ENCODE measurements at places on chromosomes 3 and 15.

DNA sequence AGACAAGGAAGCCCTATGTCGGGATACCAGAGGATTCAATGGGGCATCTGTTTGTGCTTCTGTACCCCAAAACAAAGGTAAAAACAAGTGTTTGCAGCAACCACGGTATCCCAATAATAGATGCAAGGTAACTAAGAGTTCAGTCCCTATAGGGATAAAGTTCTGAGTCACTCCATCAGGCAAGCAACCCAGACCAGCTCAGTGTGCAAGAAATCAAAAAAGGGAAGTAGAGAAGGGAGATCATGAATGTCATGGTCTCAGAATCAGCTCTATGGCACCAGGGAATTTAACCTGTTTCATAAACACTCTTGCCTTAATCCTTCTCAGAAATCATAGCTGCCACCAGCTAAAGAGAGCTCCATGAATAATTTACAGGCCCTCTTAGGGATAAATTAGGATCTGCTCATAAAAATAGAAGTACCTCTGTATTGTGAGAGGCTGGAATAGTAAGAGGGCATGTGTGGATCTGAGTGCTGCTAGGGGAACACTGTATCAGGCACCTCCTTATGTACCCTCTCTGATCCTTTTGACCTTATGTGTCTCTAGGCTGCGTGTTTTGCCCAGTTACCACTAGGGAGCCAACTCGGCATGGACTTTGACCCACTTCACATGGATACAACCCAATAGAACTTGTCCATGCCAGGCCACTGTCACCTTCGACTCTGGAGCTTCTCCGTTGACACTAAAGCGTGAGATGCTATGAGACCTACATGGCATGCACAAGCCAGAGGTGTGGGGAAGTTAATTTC, 754.6 kb downstream of the AGBL1 start:
- no peak for DNase-seq

DNA sequence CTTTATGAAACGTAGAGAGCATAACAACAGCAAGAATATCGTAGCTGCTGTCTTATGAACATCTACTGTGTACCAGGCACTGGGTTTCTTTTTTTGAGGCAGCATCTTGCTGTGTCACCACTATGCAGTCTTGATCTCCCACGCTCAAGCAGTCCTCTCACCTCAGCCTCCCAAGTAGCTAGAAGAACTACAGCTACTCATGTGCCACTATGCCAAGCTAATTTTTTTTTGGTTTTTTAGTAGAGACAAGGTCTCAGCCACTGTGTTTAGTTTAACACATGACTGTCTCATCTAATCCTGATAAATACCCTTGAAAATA, 129.9 kb downstream of the VGLL4 start:
- no peak for DNase-seq

DNA sequence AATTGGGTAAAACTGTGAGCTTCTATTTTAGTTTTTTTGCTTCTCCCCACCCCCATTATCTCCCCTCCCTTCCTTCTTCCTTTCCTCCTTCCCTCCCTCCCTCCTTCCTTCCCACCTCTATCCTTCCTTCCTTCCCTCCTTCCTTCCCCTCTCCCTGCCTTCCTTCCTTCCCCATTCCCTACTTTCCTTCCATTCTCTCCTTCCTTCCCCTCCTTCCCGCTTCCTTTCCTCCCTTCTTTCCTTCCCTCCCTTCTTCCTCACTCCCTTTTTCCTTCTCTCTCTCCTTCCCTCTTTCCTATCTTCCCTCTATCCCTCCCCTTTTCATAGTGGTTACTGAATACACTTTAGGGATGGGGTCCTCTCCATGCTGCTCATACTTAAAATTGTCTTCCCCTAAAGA, 40.4 kb upstream of the C3orf22 start:
- no peak for DNase-seq

DNA sequence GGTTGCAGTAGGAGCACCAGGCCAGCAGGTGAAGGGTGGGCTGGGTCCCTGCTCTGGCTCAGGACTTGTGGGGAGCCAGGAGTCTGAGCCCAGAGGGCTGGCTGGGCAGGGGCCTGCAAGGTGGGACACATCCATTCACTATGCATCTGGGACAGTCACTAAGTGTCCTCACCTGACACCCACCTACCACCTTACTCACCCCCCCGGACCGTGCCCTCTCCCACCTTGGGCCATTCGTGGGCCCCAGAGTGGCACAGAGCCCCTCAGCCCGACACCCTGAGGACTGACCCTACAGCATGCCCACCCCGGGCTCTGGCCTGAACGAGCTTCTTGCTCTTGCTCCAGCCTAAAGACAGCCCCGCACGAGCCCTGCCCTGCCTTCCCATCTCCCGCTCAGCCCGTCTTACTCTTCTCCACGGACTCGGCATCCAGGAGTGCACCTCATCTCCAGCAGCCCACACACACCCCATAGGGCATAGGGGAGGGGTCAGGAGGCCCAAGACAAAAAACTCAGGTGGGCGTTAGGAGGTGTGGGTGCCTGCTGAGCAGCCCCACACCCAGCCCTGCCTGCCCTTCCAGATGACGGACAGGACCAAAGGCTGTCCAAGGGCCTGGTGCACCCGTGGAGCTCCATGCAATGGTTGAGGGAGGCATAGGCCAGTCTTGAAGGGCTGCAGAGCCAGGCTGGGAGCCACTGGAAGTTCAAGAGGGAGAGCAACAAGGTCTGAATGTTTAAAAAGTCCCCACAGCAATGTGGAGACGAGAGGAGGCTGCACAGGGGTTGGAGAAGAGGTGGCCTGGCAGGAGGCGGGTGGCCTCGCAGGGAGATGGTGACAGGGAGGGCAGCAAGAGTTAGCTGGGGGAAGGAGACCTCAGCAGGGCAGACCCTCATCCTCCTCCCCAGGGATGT, 27.0 kb downstream of the PTH1R start:
- no peak for DNase-seq
